ENCODE measurements at places on chromosomes 4 and X. TPM values are rescaled to one million over a fixed set of nuclear protein-coding genes. Genes with fewer than 3 reads are reported as not detected.

The CT45A8 gene
- total RNA-seq = not detected

DNA sequence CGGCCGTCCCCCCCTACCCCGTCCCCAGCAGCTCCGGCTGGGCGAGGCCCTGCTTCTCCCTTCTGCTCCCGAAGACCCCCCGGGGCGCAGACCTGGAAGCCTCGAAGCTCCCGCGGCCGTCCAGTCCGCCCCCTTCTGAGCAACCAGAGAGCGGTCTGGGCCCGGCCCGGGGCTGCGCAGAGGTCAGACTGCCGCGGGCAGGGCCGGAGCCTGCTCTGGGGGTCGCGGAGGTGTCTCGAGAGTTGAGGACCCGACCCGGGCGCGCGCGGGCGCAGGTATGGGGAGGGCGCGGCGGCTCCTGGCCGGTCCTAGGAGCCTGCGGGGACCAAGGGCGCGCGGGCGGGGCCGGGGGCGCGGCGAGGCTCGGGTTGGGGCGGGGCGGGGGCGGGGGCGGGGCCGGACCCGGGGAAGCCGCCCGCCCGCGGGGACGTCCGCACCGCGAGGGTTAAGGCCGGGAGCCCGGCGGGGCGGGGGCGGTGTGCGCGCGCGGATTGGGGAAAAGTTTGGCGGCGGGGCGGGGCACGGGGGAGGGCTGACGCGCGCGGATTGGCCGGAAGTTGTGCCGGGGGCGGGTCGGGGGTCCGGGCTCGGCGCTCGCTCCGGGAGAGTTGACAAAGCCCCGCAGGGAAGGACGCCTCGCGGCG, at the start of gene FGFRL1:
FGFRL1 (plus strand) TSS at position 605 of the 644 bp plus-strand sequence. CDS start 860 bp downstream, outside the sequence.
- peak; percentile 90 for DNase-seq

DNA sequence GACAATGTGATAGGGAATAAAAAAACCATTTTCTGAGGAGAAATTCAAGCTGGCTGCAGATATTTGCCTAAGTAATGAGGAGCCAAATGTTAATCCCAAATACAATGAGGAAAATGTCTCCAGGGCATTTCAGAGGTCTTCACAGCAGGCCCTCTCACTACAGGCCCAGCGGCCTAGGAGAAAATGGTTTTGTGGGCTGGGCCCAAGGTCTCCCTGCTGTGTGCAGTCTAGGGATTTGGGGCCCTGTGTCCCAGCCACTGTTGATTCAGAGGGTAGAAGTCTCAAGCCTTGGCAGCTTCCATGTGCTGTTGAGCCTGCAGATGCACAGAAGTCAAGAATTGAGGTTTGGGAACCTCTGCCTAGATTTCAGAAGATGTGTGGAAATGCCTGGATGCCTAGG, 778.7 kb downstream of the CENPC start:
- no peak for DNase-seq

The GPAT3 gene
- not detected for total RNA-seq

The FABP2 gene
- total RNA-seq = not detected

- no peak for DNase-seq
Observed at GRCh38 chrX:123223409-123223808, 39.3 kb downstream of the GRIA3 start.

The PRKG2 gene
- total RNA-seq = 13.0 TPM

DNA sequence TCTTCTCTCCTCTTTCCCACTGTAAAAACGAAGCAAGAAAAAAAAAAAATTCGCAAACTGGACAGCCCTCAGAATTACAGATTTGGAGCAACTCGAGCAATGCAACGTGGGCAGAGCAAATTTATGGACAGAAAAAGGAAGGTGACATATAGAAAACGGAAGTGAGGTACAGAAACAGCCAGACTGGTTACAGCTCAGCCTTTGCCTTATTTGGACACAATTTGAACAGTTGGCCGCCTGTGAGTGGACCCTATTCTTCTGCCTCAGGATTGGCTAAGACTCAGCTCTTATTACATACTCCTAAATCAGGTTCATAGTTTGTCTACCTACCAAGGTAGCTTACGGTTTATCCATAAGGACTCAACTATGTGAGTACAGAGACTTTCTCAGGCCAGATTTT, 98.8 kb downstream of the SOWAHB start:
- DNase-seq = no peak

Measured in frontal cortex (tissue), 4 donors.